ENCODE measurements at places on chromosomes 16 and 17.

DNA sequence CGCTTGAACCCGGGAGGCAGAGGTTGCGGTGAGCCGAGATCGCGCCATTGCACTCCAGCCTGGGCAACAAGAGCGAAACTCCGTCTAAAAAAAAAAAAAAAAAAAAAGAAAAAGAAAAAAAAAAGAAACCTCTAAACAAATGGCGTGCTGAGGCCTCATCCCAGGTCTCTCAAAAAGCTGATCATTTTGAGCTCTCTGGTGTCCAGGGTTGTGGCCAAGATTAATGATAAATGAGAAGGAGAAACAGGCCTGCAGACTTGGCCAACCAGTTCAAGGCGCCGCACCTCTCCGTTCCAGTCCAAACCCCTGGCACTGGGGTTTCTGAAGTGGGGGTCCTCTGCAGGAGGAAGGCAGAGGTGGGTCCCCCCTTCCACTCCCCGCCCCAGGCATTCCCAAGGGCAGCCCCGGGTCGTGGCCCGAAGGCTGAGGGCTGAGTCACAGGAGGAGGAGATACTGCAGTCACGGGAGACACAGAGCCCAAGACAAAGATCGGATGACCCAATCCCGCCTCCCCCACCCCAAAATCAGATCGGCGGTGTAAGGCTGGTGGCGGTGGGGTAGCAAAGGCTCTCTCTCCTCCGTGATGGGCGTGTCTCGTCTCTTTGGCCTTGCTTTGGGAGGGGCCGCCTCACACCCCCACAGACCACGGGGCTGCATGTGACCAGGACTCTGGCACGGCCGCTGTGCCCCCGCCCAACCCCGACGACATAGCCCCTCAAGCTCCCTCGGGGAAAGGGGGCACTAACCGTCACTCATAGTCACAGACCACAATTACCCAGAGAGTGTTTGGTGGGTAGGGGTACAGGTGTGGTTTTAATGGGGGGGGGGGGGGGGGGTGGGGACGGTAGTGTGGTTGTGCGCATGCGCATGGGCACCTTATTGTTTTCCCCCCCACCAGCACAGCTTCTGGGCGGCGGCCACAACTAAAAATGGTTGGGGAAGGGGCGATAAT is 1.1 kb downstream of the VAT1 start:
- peak; percentile 98 for DNase-seq

DNA sequence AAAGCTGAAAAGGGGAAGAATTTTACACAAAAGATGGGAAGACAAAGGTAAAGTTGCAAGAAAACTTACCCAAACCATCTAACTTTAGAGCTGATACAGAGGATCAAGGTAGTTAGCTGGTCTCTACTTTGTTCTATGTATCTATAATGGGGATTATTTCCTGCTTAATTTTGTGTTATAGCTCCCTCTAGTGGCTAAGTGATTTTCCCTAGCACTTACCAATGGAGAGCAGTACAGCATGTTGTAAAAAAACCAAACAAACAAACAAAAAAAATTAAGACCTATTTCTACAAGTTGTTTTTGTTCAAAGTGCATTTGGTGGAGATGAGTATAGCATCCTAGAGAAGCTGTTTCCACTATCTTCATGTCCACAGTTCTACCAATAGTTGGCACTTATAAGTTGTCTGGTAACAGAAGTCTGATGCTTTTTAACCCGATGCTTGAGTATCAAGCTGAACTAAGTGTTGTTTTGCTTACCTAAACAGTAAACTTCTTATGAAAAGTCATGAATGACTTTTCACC is 7.5 kb downstream of the SRSF1 start:
- DNase-seq, result peak; percentile 89

- no peak for DNase-seq
These were observed 310.9 kb downstream of the HAPSTR1 start for GRCh38 chr16:9402293-9402860.

DNA sequence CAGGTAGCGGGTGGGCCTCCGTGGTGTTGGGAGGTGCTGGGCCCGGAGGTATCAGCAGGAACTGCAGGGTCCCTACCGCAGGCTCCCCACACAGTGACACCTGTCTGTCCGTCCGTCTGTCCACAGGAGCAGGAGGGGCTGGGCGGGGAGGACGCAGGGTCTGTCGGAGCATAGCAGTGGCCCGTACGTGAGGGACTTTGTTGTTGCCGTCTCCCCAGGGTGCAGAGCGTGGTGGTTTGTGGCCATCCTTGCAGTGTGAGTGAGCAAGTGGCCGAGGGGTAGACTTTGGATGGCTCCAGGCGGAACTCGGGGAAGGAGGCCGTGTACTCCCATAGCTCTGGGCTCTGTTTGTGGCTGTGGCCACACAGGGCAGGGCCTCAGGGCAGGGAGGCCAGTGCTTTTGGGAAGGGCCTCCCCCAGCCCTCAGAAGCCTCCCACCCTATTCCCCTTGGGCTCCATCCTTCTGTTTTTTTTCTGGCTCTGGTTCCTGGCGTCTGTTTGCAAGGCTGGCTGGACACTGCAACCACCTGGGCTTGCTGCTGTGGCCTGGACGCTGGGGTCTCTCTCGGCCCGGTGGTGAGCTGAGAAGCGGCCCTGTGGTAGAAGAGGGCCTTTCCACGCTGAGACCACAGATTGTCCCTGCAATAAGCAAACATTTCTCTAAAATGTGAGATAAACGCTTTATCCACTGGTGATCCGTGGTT is 41.0 kb upstream of the ZNF750 start:
- no peak for DNase-seq

DNA sequence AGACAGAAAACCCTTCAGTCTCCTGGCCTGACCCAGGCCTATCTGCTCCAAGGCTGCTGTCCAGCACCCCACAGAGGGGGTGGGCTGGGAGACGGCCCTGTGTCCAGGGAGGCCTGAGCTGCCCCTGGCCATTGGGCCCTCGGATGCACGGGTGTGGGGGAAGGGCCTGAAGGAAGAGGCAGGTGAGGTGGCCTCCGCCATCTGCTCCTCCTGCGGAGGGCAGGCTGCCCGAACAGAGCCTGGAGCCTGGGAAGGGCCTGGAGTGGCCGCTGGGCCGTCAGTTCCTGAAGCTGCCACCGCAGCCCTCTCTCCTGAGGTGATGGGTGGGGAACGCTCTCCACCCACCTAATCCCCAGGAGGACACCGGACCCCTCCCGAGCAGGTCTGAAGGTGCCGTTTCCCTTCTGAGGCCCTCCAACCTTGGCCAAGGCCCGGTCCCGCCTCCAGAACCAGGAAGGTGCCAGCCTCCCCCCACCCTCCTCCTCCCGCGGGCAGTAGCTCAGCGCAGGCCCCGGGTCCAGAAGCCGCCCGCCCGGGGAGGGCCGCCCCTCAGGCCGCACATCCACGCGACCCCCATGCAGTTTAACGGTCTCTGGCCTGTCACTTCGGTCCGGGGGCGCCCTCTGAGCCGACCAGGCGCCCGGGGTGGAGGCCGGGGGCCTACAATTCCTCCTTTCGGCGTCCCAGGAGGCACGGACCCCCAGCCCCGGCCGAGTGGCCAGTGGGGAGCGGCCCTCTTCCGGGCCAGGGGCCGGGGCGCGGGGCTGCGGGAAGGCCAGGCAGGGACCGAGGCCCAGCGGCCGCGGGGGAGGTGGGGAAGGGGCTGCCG is 835 bp downstream of the FBXL16 start:
- DNase-seq, result no peak

DNA sequence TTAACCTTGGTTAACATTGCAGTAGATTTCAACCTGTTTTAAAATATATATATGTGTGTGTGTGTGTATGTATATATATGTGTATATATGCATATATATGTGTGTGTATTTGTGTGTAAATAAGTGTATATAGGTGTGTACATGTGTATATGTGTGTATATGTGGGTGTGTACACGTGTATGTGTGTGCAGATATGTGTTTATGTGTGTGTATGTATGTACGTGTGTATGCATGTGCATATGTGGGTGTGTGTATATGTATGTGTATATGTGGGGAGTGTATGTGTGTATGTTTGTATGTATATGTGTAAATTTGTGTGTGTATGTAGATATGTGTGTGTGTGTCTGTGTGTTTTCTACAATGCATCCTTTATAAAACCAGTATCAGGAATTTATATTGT is 205.5 kb upstream of the FOXF1 start:
- no peak for DNase-seq

DNA sequence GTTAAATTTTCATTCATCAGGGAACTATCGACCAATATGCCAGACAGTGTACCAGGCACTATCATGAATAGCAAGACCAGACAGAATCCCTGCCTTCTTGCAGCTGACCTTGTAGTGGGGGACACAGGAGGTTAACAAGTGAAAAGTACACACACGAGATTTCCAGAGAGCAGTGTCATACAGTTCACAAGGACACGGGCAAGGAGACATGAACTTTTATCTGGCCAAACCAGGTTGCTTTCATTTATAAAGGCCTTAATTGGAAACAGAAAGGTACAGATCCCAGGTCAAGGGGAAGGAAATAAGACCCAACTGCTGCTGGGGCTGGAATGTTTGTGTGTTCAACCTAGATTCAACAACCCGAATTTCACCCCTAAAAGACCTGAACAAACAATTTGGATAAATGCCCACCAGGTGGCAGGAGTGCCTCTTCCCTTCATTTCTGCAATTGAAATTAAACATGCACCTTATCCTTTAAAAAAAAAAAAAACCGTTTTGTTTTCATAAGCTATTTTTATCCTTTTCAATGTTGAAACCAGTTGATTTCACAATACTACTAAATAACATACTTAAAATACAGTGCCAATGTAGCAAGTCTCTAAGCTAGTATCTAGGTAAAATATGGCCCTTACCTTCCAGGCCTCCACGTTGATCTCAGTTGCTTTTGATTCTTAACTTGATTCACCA is 65.9 kb downstream of the EMP2 start:
- peak; percentile 80 for DNase-seq

- DNase-seq, result no peak
These were observed 23.9 kb downstream of the C17orf75 start for GRCh38 chr17:32318071-32318470.

DNA sequence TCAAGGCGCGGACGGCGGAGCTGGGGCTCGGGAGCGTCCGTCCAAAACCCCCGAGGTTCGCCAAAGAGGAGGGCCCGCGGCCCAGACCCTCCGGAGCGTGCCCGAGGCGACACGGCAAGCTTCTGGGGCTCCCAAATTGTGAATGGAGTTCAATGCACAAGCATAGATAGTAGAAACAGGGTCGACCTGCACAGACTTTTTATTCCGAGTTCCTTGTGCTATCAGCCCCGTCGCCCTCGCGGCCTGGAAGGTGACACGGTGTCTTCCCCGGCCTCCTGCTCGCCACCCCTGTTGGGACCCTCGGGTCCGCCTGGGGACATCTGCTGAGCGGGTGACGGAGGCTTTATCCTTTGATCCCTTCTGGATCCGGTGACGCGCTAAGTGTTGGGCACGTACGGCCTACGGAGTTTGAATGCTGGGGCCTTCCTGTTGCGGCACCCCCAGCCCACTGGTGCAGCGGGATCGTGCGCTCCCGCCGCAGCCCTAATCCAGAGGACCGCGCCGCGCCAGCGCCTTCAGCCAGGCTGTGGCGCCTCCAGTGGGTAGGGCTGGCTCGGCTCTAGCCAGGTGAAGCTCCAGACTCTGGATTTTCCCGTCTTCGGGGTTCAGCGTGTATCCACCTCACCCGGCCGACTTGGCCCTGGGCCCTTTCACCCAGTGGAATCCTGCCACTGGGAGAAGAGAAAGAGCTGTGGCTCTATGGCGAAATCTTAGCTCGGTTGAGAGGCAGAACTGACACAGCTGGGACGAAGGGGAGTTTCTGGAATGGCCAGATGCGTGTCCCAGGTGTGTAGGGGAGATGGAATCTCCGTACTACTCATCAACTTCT is 17.0 kb upstream of the NTN1 start:
- no peak for DNase-seq
